Renal cortical epithelial cell (primary cell): ENCODE measurements at places on chromosomes 7 and 10.

DNA sequence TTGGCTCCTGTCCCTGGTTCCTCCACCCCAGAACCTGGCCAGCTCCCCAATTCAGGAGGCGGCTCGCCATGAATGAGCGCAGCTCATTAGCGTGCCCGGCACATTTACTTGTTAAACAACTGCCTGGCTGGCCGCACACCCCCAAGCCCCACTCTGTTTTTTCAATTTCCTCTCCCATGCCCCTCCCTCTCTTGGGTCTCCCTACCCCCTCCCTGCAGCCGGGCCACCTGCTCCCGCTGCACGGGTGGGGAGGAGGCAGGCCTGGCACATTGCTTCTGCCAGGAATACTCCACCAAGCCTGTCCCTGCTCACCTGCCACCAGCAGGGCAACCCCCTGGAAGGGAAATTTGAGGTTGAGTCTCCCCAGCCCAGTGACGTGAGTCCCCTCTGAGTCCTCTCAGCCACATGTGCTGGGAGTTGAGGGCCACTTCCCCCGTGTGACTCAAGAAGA, 2.5 kb upstream of the SLIT1 start:
- DNase-seq, result no peak

GRCh38 chr10:116637830-116638229, 17.1 kb downstream of the PNLIPRP2 start:
- DNase-seq, result peak; percentile 14

DNA sequence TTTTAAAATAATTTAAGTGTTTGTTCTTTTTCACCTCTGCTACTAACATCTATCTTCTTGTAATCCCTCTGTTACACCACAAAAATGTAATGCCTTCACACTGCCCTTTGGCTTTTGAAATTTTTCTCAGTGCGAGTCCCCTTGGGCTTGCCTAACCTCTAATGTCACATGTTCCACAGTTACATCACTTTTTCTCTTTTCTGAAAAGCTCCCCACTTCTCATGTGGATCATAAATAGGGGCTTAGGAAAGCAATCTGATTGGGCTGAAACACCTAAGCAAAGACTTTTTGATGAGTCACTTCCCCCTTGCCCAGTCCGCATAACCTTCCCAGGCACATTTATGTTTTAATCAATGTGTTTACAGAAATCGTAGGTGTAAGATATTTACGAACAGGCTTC, 288.2 kb downstream of the IPMK start:
- peak; percentile 60 for DNase-seq

GRCh38 chr10:116713846-116714245, 28.5 kb downstream of the HSPA12A start:
- DNase-seq, result no peak

- DNase-seq, result no peak
These were observed 11.9 kb upstream of the SUN1 start for GRCh38 chr7:820341-820740.

- DNase-seq, result no peak
These were observed 47.5 kb downstream of the CARD11 start for GRCh38 chr7:2996141-2996540.

DNA sequence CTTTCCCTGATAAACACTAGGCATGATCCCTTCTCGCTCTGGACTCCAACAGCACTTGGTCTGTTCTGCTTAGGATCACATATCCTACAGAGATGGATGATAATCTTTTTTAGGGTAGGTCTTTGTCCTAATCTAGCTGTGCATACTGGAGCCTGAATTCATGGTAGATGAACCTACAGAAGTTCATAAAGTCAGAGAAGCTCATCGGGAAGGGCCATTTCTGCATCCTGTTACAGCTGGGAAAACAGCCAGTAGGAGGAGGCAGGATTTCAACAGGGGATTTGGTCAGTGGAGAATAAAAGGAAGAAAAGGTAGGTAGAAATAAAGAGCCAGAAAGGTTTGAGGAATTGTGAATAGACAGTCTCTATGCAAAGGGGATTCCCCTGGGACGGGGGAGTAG, 101.4 kb downstream of the ANK3 start:
- no peak for DNase-seq

DNA sequence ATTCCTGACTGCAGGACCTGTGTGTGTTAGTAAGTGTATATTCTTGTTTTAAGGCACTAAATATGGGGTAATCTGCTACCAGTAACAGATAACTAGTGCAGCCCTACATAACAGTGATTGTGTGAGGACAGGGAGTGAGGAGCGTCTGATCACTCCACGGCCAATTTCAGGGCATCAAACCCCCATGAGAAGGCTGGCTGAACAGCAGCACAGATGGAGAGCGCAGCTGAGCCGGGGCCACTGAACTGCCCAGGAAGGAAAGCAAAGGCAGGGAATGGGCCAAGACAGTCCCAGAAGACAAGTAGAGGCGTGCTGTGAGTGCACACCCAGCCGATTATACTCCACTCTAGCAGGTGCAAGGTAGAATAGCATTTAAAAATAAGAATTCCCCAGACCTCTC, 157.1 kb upstream of the CHST15 start:
- no peak for DNase-seq

GRCh38 chr7:88216276-88216675, 3.6 kb downstream of the SRI start:
- no peak for DNase-seq

- peak; percentile 49 for DNase-seq
These were observed 137.8 kb downstream of the MAPK8 start for GRCh38 chr10:48444266-48444665.

- DNase-seq, result no peak
These were observed 42.2 kb downstream of the CH25H start for GRCh38 chr10:89164920-89165319.

GRCh38 chr7:92246360-92247101, 757 bp downstream of the ANKIB1 start:
- DNase-seq, result no peak
